ENCODE measurements at places on chromosomes 4 and X.

DNA sequence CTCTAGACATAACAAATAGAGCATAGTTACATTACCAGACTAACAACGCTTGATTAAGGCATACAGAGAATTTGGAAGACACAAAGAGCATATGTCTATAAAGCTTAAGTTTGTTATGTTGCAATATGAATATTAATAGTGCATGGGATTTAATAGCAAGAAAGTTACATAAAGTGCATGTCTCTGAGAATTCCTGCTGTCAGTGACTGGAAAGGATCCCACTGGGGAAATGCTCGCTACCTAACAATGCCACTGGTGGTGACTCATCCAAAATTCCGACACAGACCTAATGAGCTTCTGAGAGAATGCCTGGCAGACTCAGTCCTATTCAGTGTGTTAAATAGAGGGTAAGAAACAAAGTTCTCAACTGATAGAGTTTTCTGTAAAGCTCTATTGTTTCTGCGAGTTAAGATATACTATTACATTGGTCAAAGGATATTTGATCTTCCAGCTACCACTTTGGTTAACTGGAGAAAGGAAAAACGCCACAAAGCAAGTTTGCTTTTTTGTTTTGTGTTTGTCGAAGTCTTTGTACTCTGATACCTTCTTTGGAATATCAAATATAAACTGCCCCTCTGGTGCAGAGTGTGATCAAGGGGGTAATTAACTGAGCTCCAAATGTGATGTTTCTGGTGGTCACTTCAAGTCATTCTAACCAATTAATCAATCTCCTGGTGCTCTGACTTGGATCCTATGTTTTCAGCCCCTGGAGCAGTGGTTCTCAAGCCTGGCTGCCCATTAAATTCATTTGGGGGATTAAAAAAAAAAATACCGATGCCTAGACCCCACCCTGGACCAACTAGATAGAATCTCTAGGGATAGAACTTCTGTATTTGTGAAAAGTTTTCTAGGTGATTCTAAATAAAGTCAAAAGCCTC is 107.9 kb downstream of the PALLD start:
- DNase-seq = no peak

- no peak for DNase-seq
These were observed 7.3 kb downstream of the CFAP99 start for GRCh38 chr4:2426069-2426397.

GRCh38 chr4:55722132-55722531 is 86.0 kb upstream of the NMU start:
- peak; percentile 6 for DNase-seq

DNA sequence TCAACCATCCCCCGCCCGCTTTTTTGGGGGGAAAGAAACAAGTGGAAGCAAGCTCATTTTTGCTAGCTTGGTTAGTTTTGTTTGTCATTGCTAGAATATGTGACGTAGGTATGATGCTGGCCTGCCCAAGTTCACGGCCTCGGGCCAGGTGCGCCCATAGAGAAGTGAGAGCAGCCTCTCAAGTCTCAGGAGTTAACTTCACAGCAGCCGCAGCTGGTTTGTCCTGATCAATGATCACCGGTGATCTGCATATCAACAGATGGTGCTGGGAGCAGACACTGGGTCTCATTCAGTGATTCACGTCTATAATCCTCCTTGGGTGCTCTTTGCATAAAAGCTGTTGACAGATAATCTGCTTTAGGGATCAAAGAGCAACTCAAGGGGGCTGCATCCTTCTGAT is 50.1 kb downstream of the ENPP6 start:
- DNase-seq = no peak

GRCh38 chr4:16508968-16509367 is 282.7 kb upstream of the TAPT1 start:
- DNase-seq = no peak

DNA sequence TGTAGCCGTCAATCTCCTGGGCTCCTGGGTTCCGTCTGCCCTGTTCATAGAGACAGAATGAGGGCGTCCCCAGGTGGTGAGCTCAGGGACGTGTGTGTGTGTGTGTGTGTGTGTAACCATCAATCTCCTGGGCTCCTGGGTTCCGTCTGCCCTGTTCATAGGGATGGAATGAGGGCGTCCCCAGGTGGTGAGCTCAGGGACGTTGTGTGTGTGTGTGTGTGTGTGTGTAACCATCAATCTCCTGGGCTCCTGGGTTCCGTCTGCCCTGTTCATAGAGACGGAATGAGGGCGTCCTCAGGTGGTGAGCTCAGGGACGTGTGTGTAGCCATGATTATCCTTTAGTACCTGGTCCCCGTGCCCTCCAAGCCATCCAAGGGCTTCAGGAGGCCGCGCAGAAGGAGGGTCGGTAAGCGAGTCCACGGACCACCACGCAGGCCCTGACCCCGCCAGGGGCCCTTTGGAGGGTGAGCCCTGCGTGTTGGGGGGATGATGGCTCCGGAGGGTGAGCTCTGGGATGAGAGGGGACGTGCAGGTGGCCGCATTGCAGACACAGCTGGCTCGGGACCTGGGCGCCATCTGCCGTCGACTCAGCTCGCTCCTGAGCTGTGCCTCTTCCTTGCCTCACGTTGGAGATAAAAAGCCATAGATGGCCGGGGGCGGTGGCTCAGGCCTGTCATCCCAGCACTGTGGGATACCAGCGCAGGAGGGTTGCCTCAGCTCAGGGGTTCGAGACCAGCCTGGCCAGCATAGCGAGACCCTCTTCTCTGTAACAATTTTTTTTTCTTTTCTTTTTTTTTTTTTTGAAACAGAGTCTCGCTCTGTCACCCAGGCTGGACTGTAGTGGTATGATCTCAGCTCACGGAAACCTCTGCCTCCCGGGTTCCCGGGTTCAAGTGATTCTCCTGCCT is 5.4 kb upstream of the GTPBP6 start:
- no peak for DNase-seq

- no peak for DNase-seq
These were observed 375.2 kb downstream of the GALNTL6 start for GRCh38 chr4:172188248-172188988.

DNA sequence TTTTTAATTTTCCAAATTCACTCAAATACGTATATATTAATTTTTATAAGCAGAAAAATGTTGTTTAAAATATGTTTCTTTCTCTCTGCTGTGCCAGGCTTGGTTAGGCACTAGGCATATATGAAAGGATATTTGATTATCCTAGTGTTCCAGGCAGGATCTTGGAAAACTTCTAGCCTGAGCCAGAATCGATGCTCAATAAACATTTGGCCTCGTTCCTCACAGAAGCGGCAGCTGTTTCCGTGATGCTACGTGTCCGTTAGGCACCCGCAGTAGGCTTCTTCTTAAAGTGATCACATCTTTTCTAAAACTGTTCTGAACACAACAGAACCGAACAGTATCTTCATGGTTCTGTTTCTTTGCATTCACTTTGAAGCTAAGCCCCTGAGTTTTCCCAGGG is 50.1 kb upstream of the CRMP1 start:
- DNase-seq = no peak

GRCh38 chr4:173174594-173175012 is 6.0 kb downstream of the GALNT7 start:
- no peak for DNase-seq

DNA sequence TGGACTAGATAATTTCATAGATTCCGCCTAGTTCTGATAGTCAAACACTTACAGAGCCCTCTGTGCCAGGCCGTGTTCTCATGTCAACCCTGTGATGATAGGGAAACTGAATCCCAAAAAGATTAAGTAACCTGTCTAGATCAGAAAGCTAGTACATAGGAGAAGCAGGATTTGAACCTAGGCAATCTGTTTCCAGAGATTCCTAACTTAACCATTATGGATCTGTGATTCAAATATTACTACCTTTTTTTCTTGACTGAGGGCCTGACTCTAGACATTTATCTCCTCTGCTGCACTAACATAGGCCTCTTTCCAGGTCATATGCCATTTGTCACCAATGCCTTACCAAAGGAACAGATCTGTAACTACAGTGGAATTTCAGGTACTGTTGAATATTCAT is 1.5 kb downstream of the ALAS2 start:
- DNase-seq = no peak

GRCh38 chr4:105306158-105306781 is 159.6 kb downstream of the TET2 start:
- no peak for DNase-seq

GRCh38 chrX:43870758-43871419 is 11.4 kb downstream of the MAOB start:
- no peak for DNase-seq

GRCh38 chr4:91288702-91289311 is 1015.0 kb upstream of the GRID2 start:
- no peak for DNase-seq

- no peak for DNase-seq
These were observed 301.9 kb upstream of the HS3ST1 start for GRCh38 chr4:11730545-11730944.

DNA sequence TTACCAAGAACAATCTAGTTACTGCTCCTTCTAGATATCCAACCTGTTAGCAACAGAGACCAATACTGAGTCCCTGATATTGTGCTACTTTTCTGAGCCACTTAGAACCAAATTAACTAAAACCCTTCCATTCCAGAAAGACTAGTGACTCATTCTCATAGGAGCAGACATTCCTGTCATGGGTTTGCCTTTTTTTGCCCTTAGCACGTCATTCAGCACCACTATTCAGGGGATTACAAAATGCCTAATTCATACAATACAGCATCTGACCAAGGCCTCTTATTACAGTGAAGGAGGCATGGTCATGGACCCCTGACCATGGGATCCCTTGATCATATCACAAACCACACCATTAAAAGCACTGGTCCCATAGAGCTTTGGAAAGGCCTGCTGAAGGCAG is 123.8 kb upstream of the CXCL13 start:
- no peak for DNase-seq

GRCh38 chr4:7429069-7429416 is 5.7 kb downstream of the PSAPL1 start:
- no peak for DNase-seq

DNA sequence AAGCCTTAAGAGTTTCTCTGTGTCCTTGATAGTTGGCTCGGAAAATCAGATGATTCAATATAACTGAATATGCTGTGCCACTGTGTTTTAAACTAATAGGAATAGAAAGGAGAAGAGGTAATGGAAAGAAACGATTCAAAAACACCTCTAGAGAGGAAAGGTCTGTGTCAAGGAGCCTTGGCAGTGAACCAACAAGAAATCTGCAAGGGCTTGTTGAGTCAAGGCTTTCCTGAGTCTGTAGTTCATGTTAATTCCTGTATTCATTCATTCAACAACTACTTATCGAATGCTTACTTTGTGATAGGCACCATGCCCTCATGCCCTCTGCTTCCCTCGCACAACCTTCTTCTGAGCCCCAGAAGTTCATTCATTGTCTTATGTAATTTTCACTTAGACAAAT is 336.0 kb downstream of the PDHA2 start:
- no peak for DNase-seq

Data from NCI-H510A (cell line).